ENCODE measurements at places on chromosomes 11 and 22.

GRCh38 chr11:100008417-100008816 lies 678.7 kb upstream of the ARHGAP42 start:
- no peak for DNase-seq

- peak; percentile 75 for DNase-seq
These were observed at the start of gene RAB38 for GRCh38 chr11:88174709-88175568. RAB38 (minus strand) TSS chr11:88175443; CDS start chr11:88175384, 59 bp downstream.

GRCh38 chr11:7893796-7894195 lies 37.3 kb downstream of the OR10A6 start:
- no peak for DNase-seq

GRCh38 chr22:47740109-47740805 lies 977.8 kb downstream of the TBC1D22A start:
- no peak for DNase-seq

- DNase-seq, result no peak
These were observed 13.5 kb downstream of the SPTBN2 start for GRCh38 chr11:66715346-66716085.

DNA sequence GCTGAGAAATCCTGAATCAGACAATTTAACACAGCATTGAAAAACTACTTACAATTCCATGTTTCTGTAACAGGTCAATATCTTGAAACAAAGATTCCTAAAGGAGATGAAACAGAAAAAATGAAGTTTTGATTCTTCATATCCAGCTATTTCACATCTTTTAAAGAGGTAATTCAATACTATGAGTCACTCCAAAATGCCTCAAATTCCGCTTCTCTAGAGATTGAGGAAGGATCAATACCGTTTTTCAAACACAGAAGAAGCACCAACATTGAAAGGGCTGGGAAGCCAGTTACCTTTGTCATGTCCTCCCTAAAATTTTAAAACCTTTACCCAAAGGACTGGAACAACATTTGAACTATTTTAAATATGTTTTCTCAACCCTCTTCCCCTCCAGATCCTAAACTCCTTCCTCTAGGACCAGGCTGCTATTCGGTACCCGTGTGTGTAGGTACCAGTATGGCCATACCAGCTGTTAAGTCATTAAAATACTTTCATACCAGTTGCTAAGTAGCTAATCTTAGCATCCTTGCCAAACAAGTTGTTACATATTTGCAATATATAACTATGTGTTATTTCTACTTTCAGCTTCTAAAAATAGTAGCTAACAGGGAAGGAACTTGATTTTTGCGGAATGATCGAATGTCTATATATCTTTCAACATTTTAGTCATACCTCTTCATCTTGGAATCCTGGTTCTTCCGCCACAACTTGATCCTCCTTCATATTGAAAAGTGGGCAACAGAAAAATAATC lies 2.3 kb downstream of the DMC1 start:
- DNase-seq, result no peak
